ENCODE measurements at places on chromosomes 2 and 18.

GRCh38 chr2:160794926-160795325 is 301.3 kb upstream of the RBMS1 start:
- no peak for DNase-seq

DNA sequence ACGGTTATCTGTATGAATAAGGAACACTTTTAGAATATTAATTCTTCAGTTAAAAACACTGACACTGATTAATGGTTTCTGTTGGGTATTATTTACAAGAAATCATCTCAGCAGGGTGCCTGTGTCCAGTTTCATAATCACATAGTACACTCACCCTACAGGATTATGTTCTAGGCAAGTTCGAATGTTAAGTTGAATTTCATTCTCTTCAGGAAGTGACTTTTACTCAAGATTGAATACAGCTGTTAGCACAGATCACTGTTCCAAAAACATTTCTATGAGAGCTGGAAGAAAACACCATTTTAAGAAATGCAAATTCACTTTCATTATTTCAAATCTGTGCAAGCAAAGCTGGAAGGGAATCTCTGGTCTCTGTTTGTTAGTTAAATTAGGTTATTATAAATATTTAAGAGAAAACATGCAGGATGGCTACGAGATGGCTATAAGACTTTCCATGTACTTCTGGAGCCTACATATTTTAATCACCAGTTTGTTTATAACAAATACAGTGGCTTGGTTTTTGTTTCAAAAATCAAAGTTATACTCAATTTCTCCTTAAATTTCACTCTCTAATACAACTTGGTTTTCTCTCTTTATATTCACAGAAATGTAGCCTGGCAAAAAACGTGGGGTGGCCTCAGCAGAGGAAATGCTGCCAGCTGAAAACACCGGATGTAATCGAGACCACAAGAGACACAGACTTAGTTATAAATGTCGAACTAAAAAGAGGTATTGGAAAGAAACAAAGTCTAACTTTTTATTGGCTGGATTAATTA is 65.8 kb downstream of the RBMS1 start:
- DNase-seq: no peak

GRCh38 chr2:156797832-156798231 is 361.7 kb downstream of the GPD2 start:
- no peak for DNase-seq

GRCh38 chr18:62737241-62737873 is 22.0 kb downstream of the PHLPP1 start:
- no peak for DNase-seq

GRCh38 chr2:174681099-174682006 is 82.9 kb downstream of the CHRNA1 start:
- DNase-seq: no peak

- no peak for DNase-seq
These were observed 17.1 kb downstream of the SLC8A1 start for GRCh38 chr2:40434731-40435271.

GRCh38 chr2:158973116-158973956 is 4.9 kb downstream of the TANC1 start:
- DNase-seq: no peak

- DNase-seq: no peak
These were observed 39.2 kb upstream of the PNPT1 start for GRCh38 chr2:55732854-55733253.

- DNase-seq: no peak
These were observed 235.2 kb downstream of the NAPG start for GRCh38 chr18:10760986-10761385.
